NCI-H510A treated with DMSO at 0.1 percent for 48 hours (cell line): ENCODE measurements at places on chromosomes 4 and X.
A peak's percentile ranks its signal among the peaks of the same experiment; 100 is the strongest.

GRCh38 chr4:64095398-64095797 lies 313.9 kb downstream of the TECRL start:
- DNase-seq = no peak

DNA sequence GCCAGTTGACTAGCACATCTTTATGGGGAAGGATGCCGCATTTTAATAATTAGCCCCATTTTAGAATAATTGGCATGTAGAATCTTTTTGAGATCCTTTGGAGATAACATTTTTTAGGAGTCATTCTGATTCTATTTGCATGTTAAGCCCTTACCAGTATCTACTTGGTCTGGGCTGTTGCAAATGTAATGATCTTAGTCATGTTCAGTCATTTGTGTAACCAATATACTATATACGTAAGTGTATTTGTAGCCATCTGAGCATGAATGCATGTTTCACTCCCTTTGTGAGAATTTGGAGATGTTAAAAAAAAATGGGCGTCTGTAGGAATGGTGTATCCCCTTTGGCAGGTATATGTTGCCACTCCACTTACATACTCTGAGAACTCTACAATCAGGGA lies 119.1 kb downstream of the TEX13A start:
- DNase-seq = no peak

- no peak for DNase-seq
Observed at GRCh38 chr4:113822555-113823290, 61.2 kb upstream of the CAMK2D start.

- no peak for DNase-seq
Observed at GRCh38 chr4:10077483-10078335, 38.9 kb downstream of the WDR1 start.

DNA sequence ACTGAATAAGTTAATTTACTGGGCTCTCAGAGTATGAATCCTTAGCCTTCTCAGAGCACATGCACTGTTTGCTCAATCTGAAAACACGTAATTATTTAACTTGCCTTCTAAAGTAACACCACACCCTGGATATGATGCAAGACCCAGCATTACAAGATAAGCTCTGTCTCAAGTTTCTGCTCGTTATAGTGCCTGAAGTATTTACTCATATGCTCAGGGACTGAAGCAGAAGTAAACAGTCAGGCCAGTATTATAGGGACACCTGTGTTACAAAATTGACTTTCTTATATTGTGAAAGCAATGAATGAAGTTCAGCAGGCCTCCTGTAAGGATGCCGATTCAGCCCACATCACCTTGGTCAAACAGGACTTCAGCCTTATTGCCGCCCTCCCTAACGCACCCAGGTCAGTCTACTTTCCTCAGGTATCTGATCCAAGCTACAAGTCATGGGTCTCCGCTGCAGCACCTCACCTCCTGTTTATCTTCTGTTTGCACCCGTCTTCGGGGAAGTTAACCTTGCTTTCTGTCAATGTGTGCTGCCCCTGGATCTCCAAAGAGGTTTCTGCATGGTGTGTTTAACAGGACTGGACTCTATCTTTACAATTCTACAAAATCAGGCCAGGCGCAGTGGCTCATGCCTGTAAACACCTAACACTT lies 42.8 kb upstream of the KLF3 start:
- DNase-seq = peak; percentile 87

- no peak for DNase-seq
Observed at GRCh38 chr4:144178414-144178813, 37.9 kb upstream of the GYPA start.

DNA sequence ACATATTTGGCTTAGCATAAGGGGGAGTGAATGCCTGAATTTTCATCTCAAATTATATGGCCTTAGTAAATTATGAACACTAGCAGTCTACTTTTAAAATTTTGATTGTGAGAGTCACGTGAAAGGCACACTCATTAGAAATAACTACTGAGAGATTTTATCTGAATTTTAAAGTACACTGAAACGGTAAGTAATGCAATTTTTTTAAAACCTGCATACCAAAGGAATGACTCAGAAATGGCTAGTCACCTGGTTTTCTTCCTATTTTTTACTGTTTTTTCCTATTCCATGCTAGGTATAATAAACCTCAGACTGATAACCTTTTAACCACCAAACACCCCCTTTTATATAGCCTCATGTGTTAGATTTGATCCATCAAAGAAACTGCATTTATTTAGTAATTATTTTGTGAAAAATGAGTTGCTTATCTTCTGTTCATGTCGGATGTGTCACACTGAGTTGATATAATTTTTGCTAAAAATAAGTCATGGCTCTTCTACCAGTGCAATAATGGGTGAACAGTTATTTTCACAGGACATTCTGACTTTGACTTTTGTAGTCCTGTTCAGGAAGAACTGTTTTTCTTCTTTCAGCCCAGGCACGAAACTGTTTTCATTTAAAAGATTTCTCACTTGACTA lies 40.4 kb downstream of the CPEB2 start:
- DNase-seq = no peak

DNA sequence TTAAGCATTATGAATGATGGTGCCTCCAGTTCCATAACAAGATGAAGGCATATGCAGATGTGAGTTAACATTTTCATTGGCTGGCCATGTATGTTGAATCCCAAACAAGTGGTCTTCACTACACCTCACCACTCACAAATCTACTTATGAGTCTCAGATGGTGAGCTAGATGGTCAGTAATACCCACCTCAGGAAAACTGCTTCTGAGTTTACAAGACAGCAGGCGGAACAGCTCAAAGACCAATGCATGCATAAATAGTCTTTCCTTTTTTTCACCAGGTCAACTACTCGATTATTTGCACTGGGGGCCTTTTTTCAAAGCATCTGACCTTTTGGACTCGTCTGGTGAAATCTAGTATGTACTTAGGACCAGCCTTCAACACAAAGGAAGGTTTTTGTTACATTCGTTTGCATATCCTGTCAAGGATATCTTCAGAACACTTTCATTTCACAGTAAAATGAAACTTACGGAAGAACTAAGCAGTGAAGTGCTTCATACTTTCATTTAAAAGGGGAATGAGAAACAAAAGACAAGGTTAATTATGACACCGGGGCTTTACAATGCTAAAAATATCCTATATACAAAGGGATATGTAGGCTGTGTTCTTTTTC lies 23.1 kb upstream of the TLR7 start:
- no peak for DNase-seq

GRCh38 chr4:7797330-7797729 lies 142.3 kb downstream of the AFAP1 start:
- no peak for DNase-seq

GRCh38 chrX:12949927-12950656 lies 24.8 kb upstream of the TMSB4X start:
- DNase-seq = no peak

DNA sequence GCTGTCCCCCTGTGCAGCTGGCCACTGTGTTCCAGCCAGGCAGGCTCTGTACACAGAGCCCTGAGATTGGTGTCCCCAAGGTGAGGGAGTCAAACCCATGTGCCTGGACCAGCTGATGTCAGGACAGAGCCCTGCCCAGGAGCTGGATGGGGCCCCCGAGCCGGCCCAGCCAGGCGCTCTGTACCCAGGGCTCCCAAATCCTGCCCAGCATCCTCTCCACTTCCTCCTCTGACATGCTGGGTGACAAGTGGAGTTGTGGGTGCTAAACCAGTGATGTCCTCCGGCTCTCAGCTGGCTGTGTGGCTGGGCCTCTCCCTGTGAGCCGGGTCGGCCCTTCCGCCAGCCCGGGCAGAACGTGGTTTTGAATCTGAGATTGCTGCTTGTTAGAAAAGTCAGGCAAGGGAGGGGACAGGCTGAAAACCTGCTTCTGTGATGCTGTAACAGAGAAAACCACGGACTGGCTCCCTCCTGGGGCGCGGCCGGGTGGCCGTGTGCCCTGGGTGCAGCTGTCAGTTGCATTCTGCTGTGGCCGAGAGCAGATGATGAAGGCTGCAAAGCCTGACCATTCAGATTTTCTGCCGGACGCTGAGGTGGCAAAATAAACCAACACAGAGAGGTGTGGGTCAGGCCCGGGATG lies 7.9 kb upstream of the CPLX1 start:
- DNase-seq = no peak

- DNase-seq = no peak
Observed at GRCh38 chr4:137310593-137311490, 221.5 kb downstream of the PCDH18 start.

DNA sequence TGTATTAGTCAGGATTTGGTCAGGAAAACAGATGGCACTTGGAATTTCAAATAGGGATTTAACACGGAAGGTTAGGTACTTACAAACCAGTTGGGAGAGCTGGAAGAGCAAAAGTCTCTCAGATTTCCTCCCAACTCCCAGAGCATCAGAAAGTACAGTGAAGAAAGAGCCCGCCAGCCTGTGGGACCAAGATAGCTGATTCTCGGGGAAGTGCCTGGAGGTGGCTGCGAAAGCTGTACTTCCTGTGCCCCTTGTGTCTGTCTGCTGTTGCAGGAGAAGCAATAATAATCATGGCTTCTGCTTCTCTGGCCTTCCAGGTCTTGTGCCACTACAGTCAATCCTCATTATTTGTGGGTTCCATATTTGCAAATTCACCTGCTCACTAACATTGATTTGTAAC lies 221.0 kb upstream of the BCOR start:
- no peak for DNase-seq

DNA sequence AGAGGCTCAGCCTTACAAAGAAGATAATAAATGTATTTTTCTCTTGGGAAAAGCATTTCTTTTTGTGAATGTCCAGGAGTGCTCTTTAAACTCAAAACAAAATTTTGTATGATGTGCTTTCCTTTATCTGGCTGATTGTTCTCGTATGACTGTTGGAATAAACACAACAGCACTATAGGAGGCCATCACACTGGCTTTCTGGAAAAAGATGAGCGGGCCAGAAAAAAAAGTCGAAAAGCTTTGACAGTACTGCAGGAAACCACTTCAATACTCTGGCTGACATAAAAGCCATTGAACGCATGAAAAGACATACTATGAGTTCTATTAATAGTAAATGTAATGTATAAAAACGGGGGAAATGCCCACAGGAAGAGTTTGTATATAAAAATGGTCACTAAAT lies 64.7 kb upstream of the CTSO start:
- no peak for DNase-seq

GRCh38 chr4:143711543-143712154 lies 11.2 kb upstream of the FREM3 start:
- DNase-seq = no peak

GRCh38 chr4:17356926-17357325 lies 155.0 kb downstream of the QDPR start:
- no peak for DNase-seq

DNA sequence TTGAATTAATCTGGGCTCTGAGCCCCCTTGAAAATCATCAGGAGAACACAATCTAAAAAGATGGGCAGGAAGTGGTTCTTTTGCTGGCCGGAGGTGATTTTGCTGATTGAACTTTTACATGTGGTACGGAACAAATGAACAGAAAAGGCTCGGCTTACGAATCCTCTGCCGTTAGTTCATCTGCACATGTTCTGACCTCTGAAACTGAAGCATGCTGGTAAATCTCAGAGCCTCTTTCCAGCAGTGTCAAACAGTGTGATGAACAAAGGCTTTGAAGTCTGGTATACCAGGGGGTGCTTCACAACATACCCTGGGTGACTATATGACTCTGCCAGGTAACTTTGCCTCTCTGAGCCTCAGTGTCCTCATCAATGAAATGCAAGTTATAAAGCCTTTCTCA lies 194.2 kb upstream of the C1QTNF7 start:
- no peak for DNase-seq

DNA sequence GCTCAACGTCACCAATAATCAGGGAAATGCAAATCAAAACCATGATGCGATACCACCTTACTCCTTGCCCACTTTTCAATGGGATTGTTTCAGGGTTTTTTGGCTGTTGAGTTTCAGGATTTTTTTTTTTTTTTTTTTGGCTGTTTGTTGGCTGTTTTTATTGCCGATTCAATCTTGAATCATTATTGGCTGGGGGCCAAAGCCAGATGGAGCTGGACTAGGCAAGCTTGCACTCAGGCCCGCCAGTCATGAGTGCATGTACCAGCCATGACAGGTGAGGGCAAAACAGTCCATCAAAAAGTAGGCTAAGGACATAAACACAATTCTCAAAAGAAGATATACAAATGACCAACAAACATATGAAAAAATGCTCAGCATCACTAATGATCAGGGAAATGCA lies 13.3 kb downstream of the YIPF7 start:
- DNase-seq = no peak

DNA sequence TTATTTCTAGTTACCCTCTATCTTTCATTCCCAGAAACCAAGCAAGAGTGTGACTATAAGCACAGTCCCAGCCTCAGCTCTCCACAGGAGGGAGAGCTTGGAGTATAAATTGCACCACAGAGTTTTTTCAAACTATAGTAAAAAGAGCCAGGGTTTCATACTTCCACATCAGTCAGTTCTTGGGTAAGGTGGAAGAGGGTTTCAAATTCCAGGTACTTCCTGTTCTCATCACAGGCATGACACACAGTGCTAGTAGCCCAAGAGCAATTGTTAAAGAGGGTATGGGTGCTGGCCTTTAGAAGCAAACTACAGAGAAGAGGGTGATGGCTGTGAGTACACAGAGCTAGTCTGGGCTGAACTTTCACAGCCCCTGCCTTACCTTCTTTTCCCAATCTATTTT lies 5.7 kb upstream of the IL1RAPL1 start:
- DNase-seq = no peak
